ENCODE measurements at places on chromosomes 7 and 10. TPM values are rescaled to one million over a fixed set of nuclear protein-coding genes. Genes with fewer than 3 reads are reported as not detected.

GRCh38 chr7:24346129-24346528, 62.1 kb downstream of the NPY start:
- no peaks in the 10 kb centered on the region for H3K36me3 ChIP-seq
- no peak for DNase-seq
- H3K4me1 ChIP-seq: peaks cover 6% of the 10 kb centered on the region
- H3K27me3 ChIP-seq: peaks cover 4% of the 10 kb centered on the region
- no peak overlapping the region for H3K27ac ChIP-seq

DNA sequence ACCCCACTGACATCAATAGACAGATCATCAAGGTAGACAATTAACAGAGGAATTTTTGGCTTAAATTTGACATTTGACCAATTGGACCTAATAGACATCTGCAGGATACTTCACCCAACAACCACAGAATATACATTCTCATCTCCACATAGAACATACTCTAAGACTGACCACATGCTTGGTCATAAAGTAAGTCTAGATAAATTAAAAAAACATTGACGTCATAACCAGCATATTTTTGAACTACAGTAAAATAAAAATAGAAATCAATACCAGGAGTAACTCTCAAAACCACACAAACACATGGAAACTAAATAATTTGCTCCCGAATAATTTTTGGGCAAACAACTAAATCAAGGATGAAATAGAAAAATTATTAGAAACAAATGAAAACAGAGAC, 205.7 kb downstream of the REEP3 start:
- H3K4me3 ChIP-seq: no peak overlapping the region
- DNase-seq: no peak
- peaks cover 9% of the 10 kb centered on the region for H3K4me1 ChIP-seq
- H3K27ac ChIP-seq: no peak overlapping the region
- H3K36me3 ChIP-seq: no peaks in the 10 kb centered on the region

Gene VGF
- not detected for total RNA-seq

- peaks cover 32% of the 10 kb centered on the region for H3K4me1 ChIP-seq
- no peaks in the 10 kb centered on the region for H3K36me3 ChIP-seq
- no peak for DNase-seq
- H3K27me3 ChIP-seq: no peaks in the 10 kb centered on the region
- H3K27ac ChIP-seq: no peak overlapping the region
- H3K4me3 ChIP-seq: no peak overlapping the region
These were observed 49.2 kb downstream of the ODAD2 start for GRCh38 chr10:27949528-27950241.

Gene GPR85
- 0.90 TPM for total RNA-seq
